ENCODE measurements at places on chromosomes 6 and 20. TPM values are rescaled to one million over a fixed set of nuclear protein-coding genes. Genes with fewer than 3 reads are reported as not detected.

Gene SIRPD
- total RNA-seq: 0.09 TPM

Gene OLIG3
- not detected for total RNA-seq

Gene IL17A
- not detected for total RNA-seq

Gene FLRT3
- 0.18 TPM for total RNA-seq

Gene MYCT1
- total RNA-seq: 104 TPM

Gene FGD2
- not detected for total RNA-seq

Gene AKAP7
- 1.6 TPM for total RNA-seq

Gene RSPH9
- total RNA-seq: 0.09 TPM

Gene CD93
- 442 TPM for total RNA-seq

Gene PNLDC1
- total RNA-seq: not detected

Gene TRAPPC3L
- 0.09 TPM for total RNA-seq

Gene VNN1
- under 0.01 TPM for total RNA-seq

Gene MAS1
- total RNA-seq: not detected

Gene LHFPL5
- not detected for total RNA-seq
